ACHN (cell line): ENCODE measurements at places on chromosomes 16 and 17.
A peak's percentile ranks its signal among the peaks of the same experiment; 100 is the strongest.

DNA sequence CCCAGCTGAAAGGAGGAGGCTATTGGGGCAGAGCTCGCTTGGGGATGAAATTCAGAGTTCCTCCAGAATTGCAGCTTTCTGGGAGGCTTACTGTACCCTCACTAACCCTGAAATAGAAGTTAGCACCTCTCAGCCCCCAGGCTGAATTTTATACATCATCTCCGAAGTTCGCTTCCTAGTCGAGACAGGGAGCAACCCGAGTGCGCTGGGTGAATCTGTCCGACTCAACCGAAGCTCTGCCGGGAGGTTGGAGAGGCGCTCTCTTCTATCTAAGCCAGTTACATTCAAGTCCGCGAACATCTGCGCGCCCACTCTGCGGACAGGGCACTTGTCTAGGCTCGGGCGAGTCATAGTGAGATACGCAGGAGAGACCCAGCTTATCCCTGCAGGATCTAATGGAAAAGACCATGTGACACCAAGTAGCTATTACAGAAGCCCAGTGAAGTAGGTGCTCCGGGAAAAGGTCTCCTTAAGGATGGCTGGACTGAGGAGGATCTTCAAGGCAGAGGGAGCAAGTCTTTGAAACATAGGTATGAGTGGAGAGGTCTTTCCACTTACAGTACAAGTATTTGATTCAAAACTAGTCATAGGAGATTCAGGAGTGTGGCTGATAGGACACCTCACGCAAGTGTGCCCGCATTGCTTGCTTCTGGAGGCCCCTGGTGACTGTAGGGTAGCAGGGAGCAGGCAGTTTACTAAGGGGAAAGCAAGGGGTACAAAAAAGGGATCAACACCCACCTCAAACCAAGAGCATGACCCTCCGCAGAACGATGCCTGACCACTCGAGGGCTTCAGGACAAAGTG, 646 bp upstream of the HES7 start:
- peak; percentile 48 for DNase-seq

GRCh38 chr17:45086865-45087503, 25.9 kb downstream of the NMT1 start:
- DNase-seq: no peak

DNA sequence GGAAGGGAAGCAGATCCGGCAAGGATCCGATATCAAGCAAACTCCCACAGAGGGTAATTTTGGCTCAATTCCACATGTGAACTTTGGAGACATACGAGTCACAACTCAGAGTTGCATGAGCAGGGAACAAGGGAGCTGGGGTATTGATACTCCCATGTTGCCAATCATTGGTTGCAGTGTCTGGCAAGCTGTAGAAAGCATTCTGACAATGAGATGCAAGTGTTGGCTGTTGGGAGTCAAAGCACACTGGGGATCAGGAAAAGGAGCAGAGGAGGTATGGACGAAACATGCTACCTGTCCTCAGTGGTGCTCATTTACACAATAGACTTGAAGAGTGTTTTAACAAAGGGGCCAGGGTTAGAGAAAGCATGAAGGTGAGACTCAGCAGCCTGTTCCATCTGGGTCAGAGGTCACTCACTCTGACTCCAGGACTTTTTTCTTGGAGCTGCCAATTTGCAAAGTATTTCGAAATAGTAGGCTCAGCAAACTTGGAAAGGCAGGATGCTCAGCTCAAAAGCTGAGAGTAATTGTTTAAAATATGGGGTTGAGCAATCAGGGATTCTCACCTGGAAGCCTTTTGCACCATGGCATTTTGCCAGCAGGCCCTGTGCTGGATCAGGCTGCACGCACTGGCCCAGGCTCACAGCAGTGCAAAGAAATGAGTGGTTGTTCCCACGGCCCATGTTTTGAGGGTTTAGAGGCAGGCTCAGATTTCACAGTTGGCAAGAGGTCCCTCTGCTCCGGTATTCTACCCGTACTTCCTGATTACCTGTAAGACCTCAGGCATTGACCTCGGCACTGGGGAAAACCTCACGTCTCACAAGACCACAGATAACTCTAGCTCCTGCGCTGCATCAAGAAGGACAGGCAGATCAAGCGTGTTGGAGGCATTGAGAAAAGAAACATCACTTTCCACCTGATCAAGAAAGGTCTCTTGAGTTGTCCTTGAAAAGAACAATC, 17.6 kb upstream of the NKD1 start:
- DNase-seq: no peak

GRCh38 chr17:45397796-45398195, 34.9 kb downstream of the ARHGAP27 start:
- DNase-seq: no peak

GRCh38 chr17:80892900-80893603, 98.6 kb upstream of the CHMP6 start:
- DNase-seq: peak; percentile 98

- no peak for DNase-seq
Observed at GRCh38 chr17:63933598-63933997, 1.5 kb upstream of the CD79B start.

DNA sequence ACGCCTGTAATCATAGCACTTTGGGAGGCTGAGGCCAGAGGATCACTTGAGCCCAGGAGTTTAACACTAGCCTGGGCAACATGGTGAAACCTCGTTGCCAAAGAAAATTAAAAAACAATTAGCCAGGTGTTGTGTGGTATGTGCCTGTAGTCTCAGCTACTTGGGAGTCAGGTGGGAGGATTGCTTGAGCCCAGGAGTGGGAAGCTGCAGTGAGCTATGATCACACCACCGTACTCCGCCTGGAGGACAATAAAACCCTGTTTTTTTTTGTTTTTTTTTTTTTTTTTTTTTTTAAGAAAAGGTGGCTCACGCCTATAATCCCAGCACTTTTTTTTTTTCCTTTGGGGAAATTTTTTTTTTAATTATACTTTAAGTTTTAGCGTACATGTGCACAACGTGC, 26.1 kb downstream of the RAP1GAP2 start:
- DNase-seq: no peak

- DNase-seq: no peak
Observed at GRCh38 chr16:67490335-67491096, 7.2 kb upstream of the AGRP start.

DNA sequence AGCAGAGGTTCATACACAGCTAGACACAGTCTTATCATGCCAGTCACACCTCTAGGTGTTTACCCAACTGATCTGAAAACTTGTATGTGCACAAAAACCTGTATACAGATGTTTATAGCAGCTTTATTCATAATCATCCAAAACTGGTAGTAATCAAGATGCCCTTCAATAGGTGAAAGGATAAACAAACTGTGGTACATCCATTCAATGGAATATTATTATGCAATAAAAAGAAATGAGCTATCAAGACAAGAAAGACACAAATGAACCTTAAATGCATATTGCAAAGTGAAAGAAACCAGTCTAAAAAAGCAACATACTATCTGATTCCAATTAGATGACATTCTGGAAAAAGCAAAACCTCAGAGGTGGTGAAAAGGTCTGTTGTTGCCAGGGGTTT, 47.6 kb upstream of the CNEP1R1 start:
- DNase-seq: no peak

DNA sequence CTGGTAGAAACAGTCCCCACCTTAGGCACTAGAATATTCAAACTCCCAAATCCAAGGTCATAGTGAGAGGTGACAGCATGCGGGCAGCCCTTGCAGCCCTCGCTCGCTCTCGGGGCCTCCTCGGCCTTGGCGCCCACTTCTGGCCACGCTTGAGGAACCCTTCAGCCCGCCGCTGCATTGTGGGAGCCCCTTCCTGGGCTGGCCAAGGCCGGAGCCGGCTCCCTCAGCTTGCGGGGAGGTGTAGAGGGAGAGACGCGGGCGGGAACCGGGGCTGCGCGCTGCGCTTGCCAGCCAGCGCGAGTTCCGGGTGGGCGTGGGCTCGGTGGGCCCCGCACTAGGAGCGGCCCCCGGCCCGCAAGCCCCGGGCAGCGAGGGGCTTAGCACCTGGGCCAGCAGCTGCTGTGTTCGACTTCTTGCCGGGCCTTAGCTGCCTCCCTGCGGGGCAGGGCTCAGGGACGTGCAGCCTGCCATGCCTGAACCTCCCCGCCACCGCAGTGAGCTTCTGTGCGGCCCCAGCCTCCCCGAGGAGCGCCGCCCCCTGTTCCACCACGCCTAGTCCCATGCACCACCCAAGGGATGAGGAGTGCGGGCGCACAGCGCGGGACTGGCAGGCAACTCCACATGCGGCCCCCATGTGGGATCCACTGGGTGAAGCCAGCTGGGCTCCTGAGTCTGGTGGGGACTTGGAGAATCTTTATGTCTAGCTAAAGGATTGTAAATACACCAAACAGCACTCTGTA, 45.0 kb downstream of the KPNA2 start:
- DNase-seq: no peak

DNA sequence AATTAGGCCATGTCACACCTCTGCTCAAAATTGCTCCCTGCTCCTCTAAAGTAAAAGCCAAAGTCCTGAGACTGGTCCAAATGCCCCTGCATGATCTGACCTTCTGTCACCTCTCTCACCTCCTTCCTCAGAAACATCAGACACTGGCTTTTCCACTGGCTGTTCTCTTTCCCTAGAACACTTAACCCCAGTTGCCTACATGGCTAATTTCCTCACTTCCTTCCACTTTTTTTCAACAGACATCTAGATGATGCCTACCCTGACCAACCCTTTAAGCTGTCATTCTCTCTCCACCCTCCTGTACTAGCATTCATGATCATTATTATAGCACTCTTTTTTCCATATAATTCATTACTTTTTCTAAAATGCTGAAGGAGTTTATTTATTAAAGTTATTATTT, 31.0 kb downstream of the CCT6B start:
- no peak for DNase-seq

GRCh38 chr17:3959921-3960601, 4.2 kb downstream of the ATP2A3 start:
- DNase-seq: no peak

- no peak for DNase-seq
Observed at GRCh38 chr16:50469744-50470321, 78.4 kb upstream of the NKD1 start.

- DNase-seq: no peak
Observed at GRCh38 chr17:55784666-55785065, 33.8 kb downstream of the PCTP start.

- no peak for DNase-seq
Observed at GRCh38 chr17:71975331-71975801, 145.5 kb upstream of the SOX9 start.

DNA sequence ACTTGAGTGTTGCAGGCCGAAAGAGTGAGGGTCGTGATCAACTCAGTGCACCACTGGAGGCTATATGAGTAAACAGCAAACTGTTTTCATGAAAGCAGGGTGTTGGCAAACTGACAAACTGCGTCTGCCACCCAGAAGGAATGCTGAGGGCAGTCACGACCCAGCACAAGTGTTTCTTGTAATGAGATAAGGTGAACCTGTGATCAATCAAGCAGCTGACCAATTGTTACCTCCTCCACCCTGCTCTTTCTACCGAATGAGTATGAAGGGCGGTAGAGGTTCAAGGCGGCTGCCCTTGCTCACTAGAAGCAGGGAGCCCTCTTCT, 5.5 kb upstream of the SRL start:
- DNase-seq: no peak

DNA sequence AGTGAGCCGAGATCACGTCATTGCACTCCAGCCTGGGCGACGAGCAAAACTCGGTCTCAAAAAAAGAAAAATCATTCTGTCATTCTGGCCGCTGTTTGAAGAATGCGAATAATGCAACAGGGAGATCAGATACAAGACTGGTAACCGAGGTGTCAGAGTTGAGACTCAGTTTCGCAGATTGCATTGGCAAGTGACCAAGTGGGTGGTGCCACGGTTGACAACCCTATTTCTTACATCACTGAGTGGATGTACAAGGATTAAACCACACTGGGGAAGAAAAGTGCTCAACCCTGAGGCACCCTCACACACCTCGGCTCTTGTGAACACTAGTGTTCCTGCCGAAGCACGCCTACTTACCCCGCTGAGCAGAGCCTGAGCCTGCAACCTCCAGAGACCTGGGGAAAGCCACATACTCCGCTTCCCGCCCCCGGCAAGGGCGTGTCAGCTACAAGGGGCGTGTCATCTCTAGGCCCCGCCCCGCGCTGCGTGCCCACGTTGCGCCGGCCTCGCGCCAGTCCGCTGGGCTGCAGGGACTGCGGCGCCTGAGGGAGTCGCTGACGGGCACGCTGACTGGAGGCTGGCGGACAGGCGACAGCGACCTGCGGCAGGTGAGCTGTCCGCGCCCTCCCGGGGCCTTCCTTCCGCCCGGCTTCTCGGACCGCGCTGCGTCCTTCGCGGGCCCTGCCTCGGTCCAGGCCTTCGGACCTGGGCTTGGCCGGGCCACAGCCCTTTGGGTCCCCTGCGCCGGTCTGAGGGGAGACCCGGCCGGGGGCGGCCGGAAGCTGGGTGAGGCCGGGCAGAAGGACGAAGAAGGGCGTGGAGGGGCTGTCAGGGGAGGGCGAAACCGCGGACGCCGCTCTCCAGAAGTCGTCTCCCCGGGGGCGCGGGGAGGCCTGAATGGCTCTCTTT, at the start of gene HMOX2:
HMOX2 (plus strand) TSS at position 519 of the 909 bp plus-strand sequence. CDS start 29,127 bp downstream, outside the sequence.
- DNase-seq: peak; percentile 95

- DNase-seq: peak; percentile 35
Observed at GRCh38 chr17:15436473-15437302, 30.7 kb downstream of the CDRT4 start.

- no peak for DNase-seq
Observed at GRCh38 chr17:3603119-3603869, 5.9 kb downstream of the TRPV1 start.

- DNase-seq: no peak
Observed at GRCh38 chr17:13320046-13320785, 281.5 kb downstream of the HS3ST3A1 start.
